ENCODE measurements at places on chromosomes 2 and 18. TPM values are rescaled to one million over a fixed set of nuclear protein-coding genes. Genes with fewer than 3 reads are reported as not detected.

The TMEFF2 gene
- total RNA-seq, result 0.41 TPM

The SH2D6 gene
- not detected for total RNA-seq

The IGFBP5 gene
- total RNA-seq, result 499 TPM

The ALLC gene
- not detected for total RNA-seq

The ZSWIM2 gene
- total RNA-seq, result not detected

The CHRNG gene
- 19.5 TPM for total RNA-seq

The PTH2R gene
- 0.31 TPM for total RNA-seq

The GPR45 gene
- total RNA-seq, result not detected

The CPO gene
- 1.6 TPM for total RNA-seq

The CD8B gene
- 1.0 TPM for total RNA-seq

The UPP2 gene
- not detected for total RNA-seq

The ERFE gene
- 14.1 TPM for total RNA-seq

The SPRED2 gene
- 25.8 TPM for total RNA-seq

The UGT1A8 gene
- total RNA-seq, result 0.31 TPM

The C2orf76 gene
- 2.6 TPM for total RNA-seq

The HAT1 gene
- 51.3 TPM for total RNA-seq

The SERPINB12 gene
- total RNA-seq, result 2.6 TPM

The ITSN2 gene
- total RNA-seq, result 44.4 TPM

Data from tongue (tissue), 3 donors.